HCT116 (cell line): ENCODE measurements at places on chromosomes 11 and 22. TPM values are rescaled to one million over a fixed set of nuclear protein-coding genes. Genes with fewer than 3 reads are reported as not detected.

Gene ANO5
- total RNA-seq, result 1.1 TPM

Gene C11orf65
- total RNA-seq, result 1.3 TPM

Gene CFL1
- total RNA-seq, result 1,270 TPM

Gene PATE4
- total RNA-seq, result not detected

Gene APOL3
- 0.49 TPM for total RNA-seq

Gene SUSD2
- total RNA-seq, result 6.6 TPM

Gene RPL27A
- 1,055 TPM for total RNA-seq

Gene SLC7A4
- total RNA-seq, result not detected

Gene FAM180B
- not detected for total RNA-seq

Gene MS4A3
- total RNA-seq, result not detected

Gene CYTH4
- total RNA-seq, result 3.8 TPM

Gene POU2AF2
- total RNA-seq, result not detected

Gene SMC1B
- total RNA-seq, result not detected

Gene DCPS
- 25.6 TPM for total RNA-seq

Gene NRGN
- 33.3 TPM for total RNA-seq

Gene SREBF2
- 129 TPM for total RNA-seq

Gene MS4A8
- 0.17 TPM for total RNA-seq
